Peyer's patch (tissue), 4 donors: ENCODE measurements at places on chromosomes 6 and 20. TPM values are rescaled to one million over a fixed set of nuclear protein-coding genes. Genes with fewer than 3 reads are reported as not detected.

Gene FAM229B
- 13.2 TPM for total RNA-seq

DNA sequence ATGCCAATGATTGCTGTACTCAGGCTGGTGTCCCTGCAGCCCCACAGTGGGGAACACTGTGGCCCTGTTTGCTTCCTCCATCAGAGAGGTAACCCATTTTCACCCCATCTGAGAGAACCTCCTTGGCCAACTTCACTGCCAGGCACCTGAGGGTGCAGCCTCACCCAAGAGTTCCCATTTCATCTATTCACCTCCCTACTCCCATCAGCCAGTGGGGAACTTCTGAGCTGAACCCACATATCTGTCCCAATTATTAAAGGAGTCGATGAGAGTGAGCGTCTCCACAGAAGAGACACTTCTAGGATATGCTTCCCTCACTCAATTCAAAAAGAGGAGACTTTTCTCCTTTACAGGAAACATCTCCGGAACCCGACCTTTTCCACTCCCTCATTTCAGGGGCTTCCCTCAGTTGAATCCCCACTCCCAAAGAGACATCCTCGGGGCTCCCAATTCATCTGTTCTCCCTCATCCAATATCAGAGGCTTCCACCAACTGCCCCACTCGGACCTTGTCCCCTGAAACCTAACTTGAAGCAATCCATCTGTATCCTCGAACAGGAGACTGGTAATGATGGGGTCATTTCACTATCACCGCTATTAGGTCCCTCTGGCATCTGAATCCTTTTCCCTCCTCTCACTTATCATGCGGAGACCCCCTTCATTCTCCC, 988 bp downstream of the UBE2V1 start:
- no peak for DNase-seq

Gene RIPK1
- total RNA-seq, result 42.1 TPM

Gene REM1
- total RNA-seq, result 1.7 TPM

- DNase-seq, result no peak
Observed at GRCh38 chr20:58746620-58747019, 54.0 kb downstream of the NPEPL1 start.

DNA sequence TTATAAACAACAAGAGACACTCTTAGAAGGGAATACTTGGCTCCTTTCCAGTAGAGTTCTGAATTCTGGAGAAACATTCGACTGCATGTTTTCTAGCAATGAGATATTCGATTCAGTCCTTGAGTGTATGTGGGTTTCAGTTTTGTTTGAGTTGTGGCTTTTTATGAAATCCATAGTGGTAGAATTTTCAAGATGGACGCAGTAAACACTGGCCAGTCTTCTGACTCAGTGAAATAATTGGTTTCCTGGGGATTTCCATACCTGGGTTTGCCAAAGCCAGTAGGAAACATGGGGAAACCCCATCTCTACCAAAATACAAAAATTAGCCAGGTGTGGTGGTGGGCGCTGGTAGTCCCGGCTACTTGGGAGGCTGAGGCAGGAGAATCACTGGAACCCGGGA, 273.5 kb upstream of the PLCB4 start:
- no peak for DNase-seq

Gene VNN1
- 4.1 TPM for total RNA-seq

DNA sequence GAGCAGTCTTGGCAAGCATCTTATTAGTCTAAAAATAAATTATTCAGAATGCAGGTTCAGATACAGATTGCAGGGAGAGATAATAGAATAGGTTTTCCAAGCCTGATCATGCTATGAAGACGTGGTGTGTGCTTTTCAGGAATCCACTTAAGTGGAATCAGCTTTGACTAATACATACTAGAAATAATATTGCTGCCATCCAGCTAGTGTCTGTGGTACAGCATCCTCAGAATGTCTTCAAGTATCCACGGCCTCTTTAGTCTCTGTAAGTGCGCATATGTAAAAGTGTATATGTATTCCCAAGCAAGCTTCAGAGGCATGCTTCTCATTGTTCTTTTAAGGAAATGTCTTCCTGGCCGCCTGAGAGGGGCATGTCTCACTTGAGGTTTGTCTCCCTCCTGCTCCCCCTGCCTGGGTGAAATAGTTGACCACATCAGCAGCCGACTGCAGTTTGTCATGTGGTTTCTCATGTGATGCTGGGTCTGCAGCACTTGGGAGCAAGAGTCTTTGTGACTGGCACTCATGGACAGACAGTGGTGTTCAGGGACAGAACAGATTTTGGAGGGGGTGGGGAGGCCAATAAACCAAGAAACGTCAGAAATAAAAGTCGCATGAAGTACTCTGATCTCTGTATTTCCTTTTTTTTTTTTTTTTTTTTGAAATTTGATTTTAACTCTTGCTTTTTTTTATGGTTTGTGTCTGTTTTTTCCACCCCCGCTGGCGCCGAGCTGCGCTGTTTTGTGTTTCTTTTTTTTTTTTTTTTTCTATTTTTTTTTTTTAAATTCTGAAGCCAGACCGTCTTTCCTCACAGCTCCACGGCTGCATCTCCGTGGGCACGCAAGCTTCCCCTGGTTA, 150.8 kb downstream of the PRL start:
- DNase-seq, result no peak
